ENCODE measurements at places on chromosomes 13 and 19. TPM values are rescaled to one million over a fixed set of nuclear protein-coding genes. Genes with fewer than 3 reads are reported as not detected.

The CACNA1A gene
- 0.58 TPM for polyA plus RNA-seq

The PSG3 gene
- not detected for polyA plus RNA-seq

The CCDC70 gene
- not detected for polyA plus RNA-seq

The KIR3DL1 gene
- polyA plus RNA-seq: 0.07 TPM

The PDE4C gene
- polyA plus RNA-seq: 1.2 TPM

The OR4F17 gene
- not detected for polyA plus RNA-seq

The CGB2 gene
- polyA plus RNA-seq: not detected

The FFAR2 gene
- polyA plus RNA-seq: 5.7 TPM

The ZNF177 gene
- polyA plus RNA-seq: 2.9 TPM

The ATP8B3 gene
- polyA plus RNA-seq: 1.9 TPM

The RAB3A gene
- polyA plus RNA-seq: 1.7 TPM

The LYPD3 gene
- 1.7 TPM for polyA plus RNA-seq

The FAM124A gene
- 7.3 TPM for polyA plus RNA-seq

The ZFP36 gene
- 63.2 TPM for polyA plus RNA-seq
